Fibroblast of the aortic adventitia (primary cell): ENCODE measurements at places on chromosomes 12 and 14.

GRCh38 chr12:57389033-57389432 lies 41.8 kb downstream of the R3HDM2 start:
- peak; percentile 80 for DNase-seq

- no peak for DNase-seq
Measured at GRCh38 chr14:89801136-89801535, 153.4 kb downstream of the EFCAB11 start.

GRCh38 chr14:29861996-29862395 lies 65.7 kb downstream of the PRKD1 start:
- DNase-seq, result peak; percentile 6

DNA sequence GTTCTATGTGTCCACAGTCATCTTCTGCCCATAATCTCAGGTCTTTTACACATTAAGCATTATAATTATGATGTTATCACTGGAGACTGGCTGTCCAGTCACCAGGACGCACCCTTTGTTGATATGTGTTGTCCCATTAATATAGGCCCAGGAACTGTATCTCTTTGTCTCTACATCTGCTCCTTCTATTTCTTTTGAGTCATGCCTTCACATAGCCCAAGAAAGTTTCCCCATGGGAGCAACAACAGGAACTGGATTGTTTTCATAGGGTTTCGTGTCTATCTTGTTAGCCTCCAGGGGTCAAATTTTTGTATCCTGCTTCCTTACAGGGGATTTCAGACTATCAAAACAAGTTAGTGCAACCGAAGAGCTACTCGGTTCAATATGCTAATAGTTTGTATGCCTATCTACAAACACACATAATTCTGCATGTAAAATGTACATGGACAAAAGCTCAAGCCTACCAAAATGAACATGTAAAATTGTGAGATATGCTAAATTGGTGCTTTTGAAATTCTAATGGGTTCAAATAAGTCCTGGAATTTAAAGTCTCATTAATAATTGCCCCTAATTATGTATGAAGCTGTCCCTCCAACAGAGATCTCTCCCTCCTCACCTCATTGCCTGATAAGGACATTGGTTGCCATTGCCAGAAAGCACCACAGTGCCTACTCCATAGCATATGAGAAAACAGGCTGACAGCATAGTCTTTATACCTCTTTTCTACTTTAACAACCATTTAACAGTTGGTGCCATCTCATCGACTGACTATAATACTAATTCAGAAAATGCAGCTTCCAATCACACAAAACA lies 99.8 kb upstream of the DIO2 start:
- DNase-seq, result peak; percentile 43

DNA sequence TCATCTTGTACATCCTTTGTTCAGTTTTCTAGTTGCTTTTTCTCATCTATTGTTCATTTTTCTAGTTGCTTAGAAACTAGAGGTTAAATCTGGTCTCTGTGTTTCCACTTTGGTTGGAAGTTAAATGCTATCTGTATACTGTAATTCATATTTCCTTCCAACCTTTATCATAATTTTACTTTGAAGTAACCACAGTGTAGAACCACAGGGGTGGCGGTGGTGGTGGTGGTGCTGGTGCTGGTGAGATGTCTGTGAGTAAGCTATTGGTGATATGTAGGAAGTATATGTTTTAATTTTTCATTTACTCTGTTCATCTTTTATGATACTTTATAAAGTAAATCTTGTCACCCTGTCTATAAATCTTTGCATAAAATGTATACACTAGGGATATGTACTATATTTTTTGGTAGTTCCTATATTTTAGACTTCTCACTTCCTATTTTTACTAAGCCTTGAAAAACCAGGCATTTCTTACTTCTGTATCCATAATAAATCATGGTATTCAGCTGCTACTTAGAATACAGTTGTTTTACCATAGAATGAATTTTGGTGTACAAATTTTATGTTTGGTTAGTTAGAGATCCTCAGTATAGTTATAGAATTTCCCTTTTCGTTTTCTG lies 31.9 kb downstream of the CCDC91 start:
- no peak for DNase-seq

GRCh38 chr14:65239143-65239937 lies 137.0 kb upstream of the MAX start:
- peak; percentile 97 for DNase-seq

DNA sequence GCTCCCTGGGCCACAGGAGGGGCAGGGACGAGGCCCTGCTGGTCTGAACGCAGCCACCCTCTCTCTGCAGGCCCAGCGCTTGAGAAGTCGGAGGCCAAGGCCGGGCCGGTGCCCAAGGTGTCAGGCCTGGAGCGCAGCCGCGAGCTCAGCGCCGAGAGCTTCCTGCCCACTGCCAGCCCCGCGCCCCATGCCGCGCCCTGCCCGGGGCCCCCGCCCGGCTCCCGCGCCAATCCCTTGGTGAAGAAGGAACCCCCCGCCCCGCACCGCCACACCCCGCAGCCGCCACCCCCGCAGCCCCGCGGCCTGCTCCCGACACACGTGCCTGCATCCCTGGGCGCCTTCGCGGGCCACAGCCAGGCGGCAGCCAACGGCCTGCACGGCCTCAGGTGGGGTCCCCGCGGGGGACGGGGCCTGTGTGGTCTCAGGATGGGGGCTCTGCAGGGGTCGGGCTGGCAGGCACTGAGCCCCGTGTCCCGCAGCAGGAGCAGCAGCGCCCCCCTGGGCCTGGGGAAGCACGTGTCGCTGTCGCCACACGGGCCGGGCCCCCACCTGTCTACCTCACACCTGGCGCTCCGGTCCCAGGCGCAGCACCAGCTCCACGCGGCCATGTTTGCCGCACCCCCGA lies 40.4 kb downstream of the LRCOL1 start:
- DNase-seq, result no peak

DNA sequence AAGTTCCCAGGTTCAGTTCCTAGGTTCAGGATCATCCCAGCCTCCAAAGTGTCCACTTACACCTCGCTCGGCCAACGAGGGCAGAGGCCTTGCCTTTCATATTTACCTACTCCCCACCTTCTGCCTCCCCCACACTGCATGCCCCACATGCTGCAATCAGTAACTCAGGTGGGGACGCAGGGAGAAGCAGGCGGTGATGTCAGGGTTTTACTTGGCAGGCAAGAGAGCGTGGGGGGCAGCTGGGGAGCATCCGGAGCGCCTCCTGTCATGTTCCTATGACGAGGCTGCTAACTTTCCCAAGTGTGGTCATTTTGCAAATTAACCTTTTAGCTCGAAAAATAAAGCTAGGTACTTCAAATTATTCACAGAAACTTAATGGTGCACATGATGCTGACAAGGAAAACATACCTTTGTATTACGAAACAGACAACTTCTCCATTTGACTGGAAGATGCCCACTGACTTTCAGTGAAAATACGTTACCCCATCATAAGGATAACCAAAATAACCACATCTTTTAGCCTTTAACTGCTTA lies 53.8 kb downstream of the SETD3 start:
- no peak for DNase-seq

DNA sequence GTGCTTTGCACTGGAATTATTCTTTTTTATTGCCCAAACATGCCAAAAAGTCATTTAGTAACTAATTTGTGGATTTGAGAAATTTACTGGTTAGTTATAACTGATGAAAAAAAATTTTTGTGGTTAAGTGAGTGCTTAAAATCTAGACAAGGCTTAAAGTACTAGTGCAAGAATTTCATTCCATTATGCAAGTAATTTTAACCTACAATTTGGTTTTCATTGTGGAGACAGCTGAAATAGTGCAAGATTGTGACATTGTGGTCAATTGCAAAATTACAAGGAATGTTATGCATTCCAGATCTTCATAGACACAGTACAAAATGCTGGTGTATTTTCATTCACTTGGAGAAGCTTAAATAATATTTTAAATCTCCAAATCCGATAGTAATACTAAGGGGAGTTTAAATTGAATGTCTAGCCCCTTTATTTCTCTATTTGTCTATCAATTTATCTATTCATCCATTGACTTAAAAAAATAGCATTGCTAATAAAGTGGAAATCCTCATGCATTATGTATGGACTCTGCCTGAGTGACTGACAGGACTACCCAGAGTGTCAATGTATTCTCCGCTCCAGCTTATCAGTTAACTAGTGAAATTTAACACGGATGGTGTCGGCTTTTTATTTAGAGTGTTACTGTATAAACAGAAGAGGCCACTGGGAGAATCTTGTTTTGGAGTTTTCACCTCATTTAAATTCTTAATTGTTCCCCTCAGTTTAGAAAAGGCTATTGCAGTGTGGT lies 125.9 kb downstream of the ALX1 start:
- DNase-seq, result peak; percentile 76

DNA sequence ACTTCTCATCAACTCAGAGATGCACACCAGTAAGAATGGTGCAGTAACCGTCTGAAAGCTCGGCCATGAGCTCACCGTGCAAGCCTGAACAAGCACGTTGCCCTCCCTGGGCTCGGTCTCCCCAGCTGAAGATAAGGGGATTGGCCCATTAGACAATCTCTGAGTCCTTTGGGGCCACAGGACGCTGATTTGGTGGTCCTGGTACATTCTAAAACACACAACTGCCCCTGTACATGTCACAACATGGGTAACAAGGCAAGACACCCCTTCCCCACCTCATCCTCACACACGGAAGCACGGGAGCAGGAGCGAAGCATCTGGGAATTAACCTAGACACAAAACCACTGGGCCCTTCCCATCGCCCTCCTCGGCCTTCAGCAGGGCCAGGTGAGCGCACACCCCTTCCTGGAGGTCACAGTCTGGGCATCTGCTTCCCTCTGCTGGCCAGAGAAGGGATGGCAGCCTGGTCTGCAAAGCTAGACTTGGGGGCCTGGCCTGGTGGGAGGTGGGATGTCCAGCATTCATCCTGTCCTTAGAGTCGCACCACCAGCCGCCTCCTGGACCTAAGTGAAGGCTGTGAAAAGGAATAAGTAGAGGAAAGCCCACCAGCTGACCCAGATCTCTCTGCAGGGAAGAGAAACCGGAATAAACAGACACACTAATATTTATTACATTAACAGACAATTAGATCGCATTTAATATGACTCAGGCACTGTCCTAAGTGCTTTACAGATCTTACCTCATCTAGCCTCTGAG lies 18.9 kb upstream of the SMUG1 start:
- peak; percentile 56 for DNase-seq

- DNase-seq, result peak; percentile 91
Measured at GRCh38 chr12:105382771-105383622, 52.5 kb downstream of the C12orf75 start.
